NCI-H1436 treated with DMSO at 0.1 percent for 48 hours (cell line): ENCODE measurements at places on chromosomes 6 and 20.

DNA sequence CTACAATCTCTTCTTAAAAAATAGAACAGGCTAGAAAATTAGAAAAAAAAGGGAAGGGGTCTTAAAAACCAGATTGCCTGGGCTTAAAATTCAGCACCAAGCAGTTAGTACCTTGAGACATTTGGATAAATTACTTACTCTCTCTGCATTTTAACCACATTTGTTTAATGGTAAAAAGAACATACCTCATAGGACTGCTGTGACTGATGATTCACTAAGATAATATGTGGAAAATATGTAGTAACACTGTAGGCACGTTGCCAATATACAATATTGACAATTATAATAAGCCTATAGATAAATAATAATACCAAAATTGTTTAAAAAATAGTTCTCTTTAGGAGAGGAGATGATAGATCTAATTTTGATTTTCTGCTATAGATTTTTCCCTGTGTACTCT, 750.4 kb downstream of the TENT5A start:
- no peak for DNase-seq

- DNase-seq: no peak
Measured at GRCh38 chr20:52847731-52848359, 124.3 kb upstream of the TSHZ2 start.

- DNase-seq: no peak
Measured at GRCh38 chr20:20513720-20514119, 145.8 kb downstream of the INSM1 start.

- no peak for DNase-seq
Measured at GRCh38 chr6:36331381-36331780, 5.3 kb downstream of the BNIP5 start.

- DNase-seq: no peak
Measured at GRCh38 chr20:50563133-50563944, 53.2 kb downstream of the PTPN1 start.
